ENCODE measurements at places on chromosomes 6 and 20.
A peak's percentile ranks its signal among the peaks of the same experiment; 100 is the strongest.

- no peak for DNase-seq
Measured at GRCh38 chr6:11589261-11589660, 51.7 kb downstream of the TMEM170B start.

DNA sequence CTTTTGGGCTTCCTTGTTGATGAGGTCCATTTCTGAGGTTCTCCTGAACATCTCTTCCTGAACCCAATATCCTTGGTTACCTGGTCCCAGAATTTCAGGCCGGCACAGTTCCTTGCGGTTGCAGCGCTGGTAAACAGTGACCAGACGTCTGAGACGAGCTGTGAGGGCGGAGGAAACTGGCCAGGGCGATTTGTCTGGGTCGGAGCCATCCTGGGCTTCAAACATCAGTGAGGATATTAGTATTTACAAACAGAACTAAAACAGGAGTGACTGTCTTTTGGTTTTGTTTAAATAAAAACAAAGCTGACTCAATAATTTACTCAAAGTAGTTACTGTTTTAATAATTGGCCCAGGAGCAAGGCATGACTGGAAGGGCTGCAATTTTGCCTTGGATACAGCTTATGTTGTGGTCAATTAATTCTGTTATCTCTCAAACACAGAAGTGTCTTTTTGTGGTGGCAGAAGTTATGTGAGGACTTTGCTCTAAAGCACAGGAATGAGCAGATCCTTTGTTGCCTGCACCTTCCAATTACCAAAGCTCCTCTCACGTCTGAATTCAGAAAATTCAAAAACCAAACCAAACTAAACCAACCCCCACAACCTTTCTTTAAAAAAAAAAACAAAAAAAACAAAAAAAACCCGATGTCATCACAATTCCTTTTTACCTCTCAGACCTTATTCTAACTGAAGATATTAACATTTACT, 58.7 kb upstream of the EMILIN3 start:
- no peak for DNase-seq

DNA sequence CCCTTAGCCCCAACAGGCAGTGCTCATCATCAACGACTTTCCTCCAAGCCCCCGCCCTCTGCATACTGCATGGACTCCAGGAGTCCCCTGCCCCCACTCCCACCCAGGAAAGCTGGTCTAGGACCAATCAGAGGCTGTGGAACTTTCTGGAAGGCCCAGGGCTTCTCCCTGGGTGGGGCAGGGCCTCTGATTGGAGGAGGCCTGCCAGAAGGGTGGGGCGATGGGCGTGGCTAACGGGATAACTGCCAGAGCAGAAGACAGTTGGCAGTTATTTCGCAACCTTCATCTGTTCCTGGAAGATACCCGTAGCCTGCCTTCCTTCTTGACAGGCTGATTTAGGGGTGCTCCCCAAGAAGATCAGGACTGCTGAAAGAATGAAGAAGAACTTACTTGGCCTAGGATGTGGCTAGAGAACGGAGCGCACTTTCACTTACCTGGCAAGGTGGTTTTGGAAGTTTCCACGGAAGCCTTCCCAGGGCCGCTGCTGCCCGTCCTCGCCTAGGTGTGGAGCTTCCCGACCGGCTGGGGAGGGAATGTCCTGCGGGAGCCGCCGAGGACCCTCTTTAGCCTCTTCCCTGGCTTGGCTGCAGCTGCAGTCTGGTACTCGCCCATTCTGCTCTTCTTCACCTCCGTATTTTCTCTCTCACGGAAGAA, 209.0 kb downstream of the LRFN2 start:
- DNase-seq, result no peak

DNA sequence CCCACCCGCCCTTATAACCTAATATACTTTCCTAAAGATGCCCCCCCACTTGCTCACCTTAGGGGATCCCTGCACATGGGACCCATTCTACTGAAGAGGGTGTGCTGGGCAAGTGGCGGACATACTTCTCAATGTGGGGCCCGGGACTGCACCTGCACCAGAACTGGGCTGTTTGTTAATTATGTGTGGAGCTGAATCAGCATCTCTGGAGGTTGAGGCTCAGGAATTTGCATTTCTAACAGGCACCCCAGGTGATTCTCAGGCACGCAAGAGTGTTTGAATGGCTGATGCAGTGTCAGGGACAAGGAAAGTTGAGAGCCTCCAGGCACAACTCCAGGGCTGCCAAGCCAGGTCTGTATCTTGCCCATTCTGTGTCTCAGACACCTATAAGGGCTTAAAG, 8.9 kb upstream of the PTPRT start:
- DNase-seq, result no peak

DNA sequence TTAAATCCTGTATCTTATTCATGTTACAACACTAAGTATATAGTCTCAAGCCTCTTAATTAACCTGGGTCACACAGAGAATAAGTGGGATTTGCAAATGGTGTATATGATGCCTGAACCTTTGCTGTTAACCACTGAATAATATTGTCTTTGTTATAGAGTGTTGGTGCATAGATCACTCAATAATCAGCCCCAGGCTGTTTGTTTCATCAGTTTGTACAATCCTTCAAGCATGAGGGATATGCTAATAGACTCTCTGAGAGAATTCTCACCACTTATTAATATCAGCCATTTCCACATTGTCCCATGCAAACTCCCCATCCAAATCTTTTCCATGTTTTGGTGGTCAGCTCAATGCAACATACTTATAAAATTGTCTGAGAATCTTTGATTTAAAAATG, 21.7 kb downstream of the OR2B6 start:
- no peak for DNase-seq

DNA sequence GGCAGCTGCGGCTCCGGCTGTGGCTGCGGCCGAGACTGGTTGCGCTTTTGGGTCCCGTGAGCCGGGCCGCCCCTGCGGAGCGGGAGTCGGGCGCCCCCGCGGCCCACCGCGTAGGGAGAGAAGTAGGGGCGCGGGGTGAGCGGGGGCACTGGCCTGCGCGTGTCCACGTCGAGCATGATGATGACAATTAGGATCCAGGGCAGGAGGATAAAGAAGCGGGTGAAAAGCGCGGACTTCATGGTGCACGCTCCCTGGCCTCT, 739 bp downstream of the B3GAT2 start:
- no peak for DNase-seq

DNA sequence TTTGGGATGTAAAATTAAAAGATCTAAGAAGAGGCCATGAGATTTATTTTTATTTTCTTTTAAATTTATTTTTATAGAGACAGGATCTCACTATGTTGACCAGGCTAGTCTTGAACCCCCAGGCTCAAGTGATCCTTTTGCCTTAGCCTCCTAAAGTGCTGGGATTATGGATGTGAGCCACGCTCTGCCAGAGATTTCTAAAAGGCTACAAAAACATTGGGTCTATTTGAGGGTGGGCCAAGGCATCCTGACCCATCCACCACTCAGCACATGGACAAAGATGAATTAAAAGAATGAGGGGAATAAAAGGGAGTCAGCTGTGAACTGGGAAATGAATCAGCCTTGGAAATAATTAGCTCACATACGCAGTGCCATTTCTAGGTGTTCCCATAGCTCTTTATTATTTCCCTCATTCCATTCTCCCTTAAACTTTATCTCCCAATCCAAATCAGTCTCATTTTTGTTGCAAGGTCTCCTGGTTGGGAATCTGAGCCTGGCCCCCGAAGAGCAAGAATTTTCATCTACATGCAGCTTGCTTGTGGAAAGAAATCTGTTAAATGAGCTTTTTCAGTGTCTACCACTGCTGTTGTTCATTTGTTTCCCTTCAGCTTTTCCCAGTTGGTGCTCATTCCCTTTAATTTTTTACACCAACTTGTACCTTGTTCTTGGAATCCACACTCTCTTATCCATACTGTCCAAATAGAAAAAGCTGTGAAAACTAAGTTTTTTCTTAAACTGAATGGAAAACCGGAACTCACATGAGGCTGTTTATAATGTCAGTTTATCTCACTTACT, 66.9 kb downstream of the MKKS start:
- DNase-seq, result no peak

- DNase-seq, result no peak
Measured at GRCh38 chr6:82893889-82894652, 171.6 kb downstream of the UBE3D start.

GRCh38 chr6:45652416-45652815, 274.7 kb upstream of the SUPT3H start:
- no peak for DNase-seq

DNA sequence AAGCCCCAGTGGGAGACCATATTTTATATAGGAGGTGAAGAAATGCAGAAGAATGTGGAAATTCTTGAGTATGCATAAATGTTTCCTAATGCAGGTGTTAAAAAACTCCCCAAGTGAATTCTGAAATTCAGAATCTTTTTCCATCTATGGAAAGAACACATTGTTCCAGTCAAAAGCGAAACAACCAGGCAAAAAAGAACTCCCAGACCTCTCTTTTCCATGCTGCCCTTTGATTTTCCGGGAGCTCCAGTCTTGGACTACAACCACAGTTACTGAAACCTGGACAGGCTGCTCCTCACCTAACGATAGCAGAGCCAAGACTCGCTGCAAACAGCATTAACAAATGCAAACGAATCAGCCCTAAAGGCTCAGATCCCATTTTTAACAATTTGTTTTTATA, 108.7 kb upstream of the CNKSR3 start:
- no peak for DNase-seq

DNA sequence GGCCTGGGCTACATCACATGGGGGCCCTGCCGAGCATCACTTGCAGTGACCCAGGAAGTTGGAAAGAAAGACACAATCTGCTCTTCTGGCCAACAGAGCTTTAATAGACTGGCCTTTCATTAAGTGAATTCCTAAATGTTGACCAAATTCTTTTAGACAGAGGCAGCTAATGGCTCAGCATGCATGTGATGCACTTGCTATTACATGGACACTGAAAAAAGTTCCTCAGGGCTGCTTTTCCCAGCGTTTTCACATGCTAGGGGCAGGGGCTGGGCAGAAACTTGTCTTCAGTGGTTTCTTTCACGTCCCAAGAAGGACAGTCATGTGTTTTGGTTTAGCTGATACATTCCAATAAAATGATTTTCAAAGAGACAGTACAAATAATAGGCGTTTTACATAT, 651.0 kb upstream of the SLC35B3 start:
- DNase-seq, result no peak

- no peak for DNase-seq
Measured at GRCh38 chr20:48789781-48790472, 37.9 kb downstream of the PREX1 start.

- no peak for DNase-seq
Measured at GRCh38 chr6:33589731-33590530, 9.9 kb upstream of the BAK1 start.

DNA sequence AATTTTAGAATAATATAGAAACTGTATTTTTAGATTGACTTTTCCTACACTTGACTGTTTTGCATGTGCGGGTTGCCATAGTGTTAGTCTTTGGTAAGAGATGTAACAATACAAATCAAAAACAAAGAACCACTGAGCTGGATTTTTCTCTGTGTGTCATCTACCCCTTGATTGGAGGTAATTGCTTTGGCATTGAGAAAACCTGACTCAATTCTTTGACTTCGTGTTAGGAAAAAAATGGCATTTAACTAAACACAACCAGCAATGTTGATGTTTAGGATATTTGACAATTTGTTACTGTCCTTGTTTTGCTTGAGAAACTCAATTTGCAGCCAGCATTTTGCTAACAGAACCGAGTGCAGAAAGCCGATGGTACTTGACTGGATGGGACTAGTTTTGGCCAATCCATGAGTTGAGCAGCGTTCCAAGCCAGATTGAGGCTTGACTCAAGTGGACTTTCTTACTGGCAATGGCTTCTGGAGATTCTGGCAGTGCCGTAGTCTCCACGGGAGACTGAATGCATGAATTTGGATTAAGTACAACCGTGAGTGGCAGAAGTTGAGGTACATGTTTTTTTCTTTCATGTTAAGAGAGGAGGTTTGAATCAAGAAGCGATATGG, 17.1 kb downstream of the TPBG start:
- DNase-seq, result no peak

- no peak for DNase-seq
Measured at GRCh38 chr6:108673602-108674001, 112.9 kb downstream of the FOXO3 start.

DNA sequence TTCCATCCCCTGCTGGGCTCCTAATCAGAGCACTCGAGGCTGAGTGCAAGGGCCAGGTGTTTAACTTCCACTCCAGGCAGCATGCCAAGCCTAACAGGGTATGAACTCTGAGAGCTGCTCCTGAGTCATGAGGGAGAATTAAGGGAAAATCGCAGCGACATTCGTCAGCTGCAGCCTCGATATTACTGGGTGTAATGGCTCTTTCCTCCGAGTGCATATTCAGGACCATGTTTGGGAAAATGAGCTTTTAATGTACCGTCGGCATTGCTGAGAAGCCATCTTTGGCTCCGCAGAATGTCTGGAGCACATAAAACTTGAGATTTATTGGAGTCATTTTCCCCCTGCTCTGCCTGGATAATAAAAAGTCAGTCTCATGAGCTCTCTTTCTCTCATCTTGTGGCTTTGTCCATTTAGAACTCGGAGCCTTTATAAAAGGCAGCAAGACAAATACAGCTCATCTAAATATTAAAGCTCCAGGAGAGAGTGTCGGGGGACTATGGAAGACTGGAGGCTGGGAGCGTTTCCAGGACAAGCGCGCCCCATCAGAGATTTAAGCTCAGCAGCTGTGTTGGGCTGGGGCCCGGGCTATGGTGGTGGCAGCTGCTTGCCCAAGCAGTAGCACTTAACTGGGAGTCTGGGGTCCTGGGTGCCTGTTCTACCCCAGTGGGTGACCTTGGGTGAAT, 103.7 kb downstream of the TOX2 start:
- no peak for DNase-seq

GRCh38 chr6:51578362-51578761, 509.1 kb downstream of the PKHD1 start:
- DNase-seq, result no peak

- peak; percentile 46 for DNase-seq
Measured at GRCh38 chr6:159978291-159979135, 9.6 kb downstream of the IGF2R start.

GRCh38 chr20:16388731-16389130, 184.5 kb downstream of the KIF16B start:
- no peak for DNase-seq

- DNase-seq, result no peak
Measured at GRCh38 chr20:17504066-17504897, 26.9 kb downstream of the BFSP1 start.

- DNase-seq, result no peak
Measured at GRCh38 chr6:148874698-148875293, 128.0 kb downstream of the UST start.

DNA sequence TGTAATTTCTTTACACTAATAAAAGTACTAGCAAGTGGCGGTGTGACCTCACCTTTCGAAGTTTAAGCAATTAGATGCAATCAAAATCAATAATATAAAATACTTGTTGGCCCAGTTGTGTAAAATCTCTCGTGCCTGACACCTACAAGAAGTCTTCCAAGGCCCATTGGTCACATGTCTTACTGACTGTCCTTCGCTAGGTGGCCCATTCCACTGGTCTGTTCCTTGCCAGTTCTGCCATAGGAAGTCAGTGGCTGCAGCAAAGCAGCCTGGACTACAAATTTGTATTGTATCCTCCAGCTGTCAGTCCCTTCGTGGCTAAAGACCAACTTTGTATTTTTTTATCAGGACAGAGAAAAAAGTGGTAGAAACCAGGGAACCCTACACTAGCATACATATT, 61.8 kb downstream of the CYB5R4 start:
- DNase-seq, result no peak

GRCh38 chr6:52352239-52353018, 9.5 kb upstream of the PAQR8 start:
- no peak for DNase-seq
